Kasumi-1 (cell line): ENCODE measurements at places on chromosomes 3 and 15.

GRCh38 chr3:14265246-14265962 is 86.8 kb downstream of the LSM3 start:
- DNase-seq, result no peak

DNA sequence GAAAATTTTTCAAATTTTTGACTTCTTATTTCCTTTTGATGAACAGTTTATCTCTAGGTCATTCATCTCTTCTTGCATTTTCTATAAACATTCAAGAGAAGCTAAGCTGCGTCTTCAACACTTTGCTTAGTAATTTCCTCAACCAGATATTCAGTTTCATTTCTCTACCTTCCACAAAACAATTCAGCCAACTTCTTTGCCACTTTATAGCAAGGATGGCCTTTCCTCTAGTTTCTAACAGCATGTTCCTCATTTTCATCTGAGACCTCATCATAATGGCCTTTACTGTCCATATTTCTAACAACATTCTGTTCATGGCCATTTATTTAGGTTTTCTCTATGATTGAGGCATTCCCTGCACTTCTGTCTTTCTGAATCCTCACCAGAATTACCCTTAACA is 90.0 kb downstream of the ARIH1 start:
- DNase-seq, result no peak

- DNase-seq, result no peak
Measured at GRCh38 chr3:193046371-193046770, 128.7 kb upstream of the MB21D2 start.

DNA sequence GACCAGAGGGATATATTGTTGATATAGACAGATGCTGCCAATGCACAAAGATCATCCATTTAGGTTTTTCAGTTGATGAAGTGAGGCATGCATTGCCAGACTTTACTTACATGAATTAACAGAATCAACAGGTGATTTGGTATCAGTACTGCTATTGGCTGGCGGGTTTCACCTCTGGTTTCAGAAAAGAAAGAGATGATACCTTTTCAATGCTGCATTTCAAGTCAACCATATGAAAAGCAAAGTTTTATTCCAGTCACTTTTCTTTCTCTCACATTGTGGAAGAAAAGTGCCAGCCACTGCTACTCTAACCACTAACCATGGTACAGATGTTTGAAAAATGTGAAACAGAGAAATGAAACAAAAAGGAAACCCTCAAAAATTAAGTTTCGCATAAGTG is 289.1 kb downstream of the TIGIT start:
- no peak for DNase-seq

DNA sequence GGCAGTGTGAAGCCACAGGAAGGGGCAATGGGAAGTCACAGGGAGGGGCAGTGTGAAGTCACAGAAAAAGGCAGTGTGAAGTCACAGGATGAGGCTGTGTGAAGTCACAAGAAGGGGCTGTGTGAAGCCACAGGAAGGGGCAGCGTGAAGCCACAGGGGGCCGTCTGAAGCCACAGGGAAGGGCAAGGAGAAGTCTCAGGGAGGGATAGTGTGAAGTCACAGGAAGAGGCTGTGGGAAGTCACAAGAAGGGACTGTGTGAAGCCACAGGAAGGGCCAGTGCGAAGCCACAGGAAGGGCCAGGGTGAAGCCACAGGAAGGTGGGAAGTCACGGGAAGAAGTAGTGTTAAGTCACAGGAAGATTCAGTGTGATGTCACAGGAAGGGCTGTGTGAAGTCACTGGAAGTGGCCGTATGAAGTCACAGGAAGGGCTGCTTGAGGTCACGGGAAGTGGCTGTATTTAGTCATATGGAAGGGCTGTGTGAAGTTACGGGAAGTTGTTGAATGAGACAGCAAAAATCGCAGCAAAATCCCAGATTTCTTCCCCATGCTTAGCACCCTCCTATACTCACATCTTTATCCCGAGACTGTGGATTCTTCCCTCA is 38.6 kb downstream of the GASK1A start:
- DNase-seq, result no peak

DNA sequence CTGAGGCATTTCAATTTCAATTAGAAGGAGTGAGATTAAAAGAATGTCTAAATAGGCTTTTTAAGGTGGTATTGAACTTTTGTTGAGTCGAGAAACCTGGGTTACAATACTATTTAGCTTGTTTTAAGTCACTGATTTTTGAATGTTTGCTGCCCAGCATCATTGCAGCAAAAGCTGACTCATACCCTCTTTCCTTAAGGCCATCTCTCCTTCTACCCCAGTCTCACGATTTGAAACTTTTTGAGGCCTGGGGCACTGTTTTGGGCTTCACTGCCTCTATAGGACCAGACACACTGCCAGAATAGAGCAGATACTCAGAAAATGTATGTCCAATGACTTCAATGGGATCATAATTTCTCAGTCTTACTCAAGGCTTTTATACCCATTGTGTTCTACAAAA is 319.6 kb upstream of the TGFBR2 start:
- DNase-seq, result no peak

GRCh38 chr15:91853948-91854638 is 585 bp downstream of the SLCO3A1 start:
- DNase-seq, result peak; percentile 36

- peak; percentile 48 for DNase-seq
Measured at GRCh38 chr3:112092496-112093179, 6.4 kb downstream of the C3orf52 start.

DNA sequence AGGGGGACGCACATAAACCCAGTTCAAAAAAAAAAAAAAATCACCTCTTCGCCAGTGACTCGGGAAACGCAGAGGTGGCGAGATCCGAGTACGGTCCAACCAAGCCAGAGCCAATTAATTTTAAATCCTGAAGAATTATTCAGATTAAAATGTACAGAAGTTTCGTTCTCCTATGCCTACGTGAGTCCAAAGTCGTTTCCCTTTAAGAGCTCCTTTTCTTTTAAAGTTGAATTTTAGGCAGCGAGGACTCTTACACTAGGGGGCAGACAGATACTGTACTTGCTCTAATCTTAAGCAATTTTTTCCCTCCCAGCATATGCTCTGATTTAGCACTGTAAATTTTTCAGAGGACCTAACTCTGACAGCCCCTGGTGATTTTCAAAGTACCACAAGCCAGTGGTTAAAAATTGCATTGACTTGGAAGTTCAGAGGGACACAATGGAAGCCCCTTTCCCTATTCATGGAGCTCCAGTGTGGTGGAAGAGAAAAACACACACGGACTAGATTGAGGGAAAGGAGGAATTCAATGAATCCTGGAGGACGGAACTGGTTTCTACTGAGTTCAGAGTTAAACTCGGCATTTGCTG is 3.3 kb upstream of the NR2F2 start:
- DNase-seq, result peak; percentile 92

DNA sequence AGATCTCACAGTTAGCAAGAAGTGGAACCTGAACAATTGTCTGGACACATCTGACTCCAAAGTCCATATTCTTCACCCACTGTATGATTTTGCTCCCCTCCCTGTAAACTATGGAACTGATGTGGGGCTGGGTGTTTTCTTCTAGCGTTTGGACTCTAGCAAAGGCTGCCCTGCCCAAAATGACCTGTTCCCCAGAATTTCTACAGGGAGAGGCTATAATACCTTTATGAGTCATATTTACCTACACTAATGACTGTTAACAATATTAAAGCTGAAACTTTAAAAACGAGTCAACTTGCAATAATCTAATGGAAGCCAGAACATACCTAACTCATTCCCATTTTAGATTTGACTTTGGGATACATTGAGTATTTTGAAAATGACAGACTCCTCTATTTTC is 531.2 kb upstream of the CFAP20DC start:
- no peak for DNase-seq
